ENCODE measurements at places on chromosomes 3 and 15.
A peak's percentile ranks its signal among the peaks of the same experiment; 100 is the strongest.

DNA sequence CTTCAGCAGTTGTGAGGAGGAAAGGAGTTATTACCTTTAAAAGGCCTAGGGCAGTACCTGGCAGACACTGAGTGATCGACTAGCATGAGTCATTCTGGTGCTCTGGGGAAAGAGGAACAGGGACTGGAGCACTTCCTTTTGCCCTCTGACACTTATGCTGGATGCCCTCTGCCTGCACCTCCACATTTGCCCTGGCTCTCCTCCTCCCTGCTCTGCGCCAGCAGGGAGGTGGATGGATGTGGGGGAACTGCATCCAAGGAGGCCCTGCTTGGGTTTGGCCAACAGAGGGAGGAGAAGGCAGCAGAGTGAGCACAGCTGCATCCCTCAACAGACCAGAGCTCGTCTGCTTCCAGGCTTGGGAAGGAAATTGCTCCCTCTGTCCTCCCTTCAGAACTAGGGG is 75.0 kb downstream of the SEMA5B start:
- DNase-seq, result no peak

- DNase-seq, result no peak
These were observed 53.7 kb downstream of the CGGBP1 start for GRCh38 chr3:88005066-88005465.

- no peak for DNase-seq
These were observed 336.2 kb downstream of the ERC2 start for GRCh38 chr3:56131974-56132590.

DNA sequence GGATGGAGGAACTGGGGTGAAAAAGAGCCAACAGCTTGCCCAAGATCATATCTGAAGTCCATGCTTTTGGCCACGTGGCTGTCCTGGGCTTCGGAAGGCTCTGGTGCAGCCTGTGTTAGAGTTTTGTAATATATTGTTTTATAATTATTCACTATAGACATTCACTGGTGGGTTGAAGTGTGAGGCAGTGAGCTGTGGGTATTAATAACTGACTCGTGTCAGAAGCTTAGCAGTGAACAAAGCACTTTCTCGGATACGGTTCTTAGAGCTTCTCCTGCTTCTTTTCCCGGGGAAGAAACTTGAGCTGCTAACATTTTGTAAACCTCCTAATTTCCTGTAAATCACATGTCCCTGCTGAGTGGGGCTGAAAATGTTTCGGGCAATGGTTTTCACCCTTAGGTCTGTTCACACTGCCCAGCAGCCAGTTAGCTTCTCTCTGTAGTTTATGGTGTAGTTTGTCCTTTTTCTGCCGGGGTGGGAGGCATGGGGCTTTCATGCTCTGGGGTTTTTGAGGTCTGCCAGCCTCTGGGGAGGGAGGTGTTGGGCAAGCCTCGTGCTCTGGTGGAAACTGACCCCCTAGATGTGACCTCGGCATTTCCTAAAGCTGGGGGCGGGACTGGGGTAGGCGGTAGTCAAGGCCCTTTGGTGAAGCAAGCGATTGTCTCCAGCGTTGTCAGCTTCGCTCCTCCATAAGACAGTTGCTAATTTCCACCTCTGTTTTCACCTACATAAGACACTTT is 1.7 kb downstream of the MRAS start:
- DNase-seq, result no peak

GRCh38 chr3:155815030-155815545 is 9.0 kb upstream of the C3orf33 start:
- DNase-seq, result no peak

GRCh38 chr3:79011821-79012529 is 755.8 kb downstream of the ROBO1 start:
- no peak for DNase-seq

DNA sequence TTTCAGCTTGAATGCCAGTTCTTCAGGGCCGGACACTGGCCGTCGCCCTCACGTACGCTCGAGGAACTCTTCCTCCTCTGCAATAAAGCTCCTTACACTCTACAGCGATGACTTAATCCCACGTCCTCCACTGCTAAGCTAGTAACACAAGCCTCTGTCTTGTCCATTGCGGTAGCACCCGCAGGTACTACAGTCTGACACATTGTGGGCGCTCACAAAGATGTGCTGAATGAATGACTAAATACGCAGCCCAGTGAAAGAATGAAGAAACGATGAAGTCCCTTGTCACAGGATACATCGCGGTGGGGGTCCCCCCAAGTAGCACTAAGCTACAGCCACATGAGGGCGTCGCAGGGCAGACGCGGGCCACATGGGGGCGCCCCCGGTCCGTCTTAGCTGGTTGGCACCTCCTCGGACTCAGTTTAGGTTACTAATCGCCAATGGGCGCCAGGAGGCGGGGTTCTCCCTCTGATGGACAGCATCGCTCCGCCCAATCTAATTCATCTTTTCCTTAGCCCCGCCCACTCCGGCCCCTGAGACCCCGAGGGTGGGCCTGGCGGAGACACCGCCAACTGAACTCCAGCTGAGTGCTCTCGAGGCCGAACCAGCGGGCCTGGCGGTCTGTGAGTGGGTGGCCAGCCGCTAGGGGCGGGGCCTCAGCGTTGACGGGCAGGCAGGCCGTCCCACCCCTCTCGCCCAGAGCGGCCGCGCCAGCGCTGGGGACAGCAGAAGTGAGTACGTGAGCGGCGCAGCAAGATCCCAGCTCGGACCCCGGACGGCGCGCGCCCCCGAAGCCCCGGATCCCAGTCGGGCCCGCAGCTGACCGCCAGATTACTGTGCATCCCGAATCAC is at the start of gene EPHB3:
TSS of gene EPHB3 (plus strand) at position 725 of the 852 bp plus-strand sequence. CDS start 451 bp downstream, outside the sequence.
- peak; percentile 80 for DNase-seq

- no peak for DNase-seq
These were observed 14.6 kb downstream of the NUDT16 start for GRCh38 chr3:131396170-131396569.

DNA sequence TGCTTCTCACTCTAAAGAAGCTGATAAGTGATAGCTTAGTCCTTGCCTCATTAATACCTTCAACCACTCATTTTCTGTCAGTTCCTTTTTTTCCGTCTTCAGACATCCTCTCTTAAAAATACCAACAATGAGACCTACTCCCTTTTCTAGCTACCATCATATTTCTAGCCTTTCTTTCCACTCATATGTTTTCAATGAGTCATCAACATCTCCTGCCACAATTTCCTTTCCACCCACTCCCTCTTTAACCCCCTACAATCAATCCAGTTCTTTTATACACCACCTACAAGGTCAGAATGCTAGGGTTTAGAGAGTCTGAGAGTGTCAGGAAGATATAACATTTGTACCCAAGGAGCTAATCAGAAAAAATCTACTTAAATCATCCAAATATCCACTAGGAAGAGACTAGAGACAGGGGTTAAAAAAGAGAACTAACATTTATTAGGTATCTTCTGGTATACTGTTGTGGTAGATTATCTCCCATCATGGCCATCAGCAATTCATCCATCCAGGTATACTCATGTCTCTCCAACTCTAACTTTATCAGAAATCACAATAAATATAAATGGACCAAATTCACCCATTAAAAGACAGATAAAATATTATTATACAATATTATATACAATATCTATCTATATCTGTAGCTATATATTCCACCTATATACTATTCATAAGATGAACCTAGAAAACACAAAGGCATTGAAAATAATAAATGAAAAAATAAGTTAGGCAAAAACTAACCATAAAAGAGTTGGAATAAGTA is 42.5 kb downstream of the MYLK start:
- DNase-seq, result no peak

DNA sequence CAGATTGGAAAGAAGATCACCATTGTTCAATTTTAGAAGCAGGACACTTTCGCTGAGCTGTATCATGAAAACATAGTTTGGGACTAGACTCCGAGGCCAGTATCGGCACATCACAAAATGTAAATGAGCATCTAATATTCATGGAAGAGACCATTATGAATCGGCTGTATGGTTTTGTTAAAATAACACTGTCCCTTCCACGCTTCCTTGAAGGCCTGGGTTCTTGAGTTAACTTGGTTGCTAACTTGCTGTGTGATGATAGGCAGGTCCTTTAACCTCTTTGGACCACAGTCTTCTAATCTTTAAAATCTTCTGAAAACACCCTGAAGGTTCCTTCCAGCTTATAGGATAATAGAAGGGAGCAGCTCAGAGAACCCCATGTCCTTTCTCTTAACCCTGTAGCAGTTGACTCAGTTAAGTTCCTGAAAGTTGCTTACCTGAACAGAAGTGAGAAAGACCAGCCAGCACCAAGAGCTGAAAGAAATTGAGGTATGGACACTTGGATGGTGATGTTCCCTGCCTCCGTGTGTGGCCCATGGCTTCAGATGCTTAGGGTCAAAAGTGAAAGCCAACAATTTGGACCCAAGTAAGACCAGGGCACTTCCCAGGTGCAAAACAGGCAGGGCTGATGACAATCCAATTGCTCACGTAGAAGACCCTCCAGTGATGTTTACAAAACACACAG is 2.1 kb downstream of the CD80 start:
- DNase-seq, result no peak

- DNase-seq, result no peak
These were observed 54.2 kb downstream of the CCDC54 start for GRCh38 chr3:107431246-107432012.

DNA sequence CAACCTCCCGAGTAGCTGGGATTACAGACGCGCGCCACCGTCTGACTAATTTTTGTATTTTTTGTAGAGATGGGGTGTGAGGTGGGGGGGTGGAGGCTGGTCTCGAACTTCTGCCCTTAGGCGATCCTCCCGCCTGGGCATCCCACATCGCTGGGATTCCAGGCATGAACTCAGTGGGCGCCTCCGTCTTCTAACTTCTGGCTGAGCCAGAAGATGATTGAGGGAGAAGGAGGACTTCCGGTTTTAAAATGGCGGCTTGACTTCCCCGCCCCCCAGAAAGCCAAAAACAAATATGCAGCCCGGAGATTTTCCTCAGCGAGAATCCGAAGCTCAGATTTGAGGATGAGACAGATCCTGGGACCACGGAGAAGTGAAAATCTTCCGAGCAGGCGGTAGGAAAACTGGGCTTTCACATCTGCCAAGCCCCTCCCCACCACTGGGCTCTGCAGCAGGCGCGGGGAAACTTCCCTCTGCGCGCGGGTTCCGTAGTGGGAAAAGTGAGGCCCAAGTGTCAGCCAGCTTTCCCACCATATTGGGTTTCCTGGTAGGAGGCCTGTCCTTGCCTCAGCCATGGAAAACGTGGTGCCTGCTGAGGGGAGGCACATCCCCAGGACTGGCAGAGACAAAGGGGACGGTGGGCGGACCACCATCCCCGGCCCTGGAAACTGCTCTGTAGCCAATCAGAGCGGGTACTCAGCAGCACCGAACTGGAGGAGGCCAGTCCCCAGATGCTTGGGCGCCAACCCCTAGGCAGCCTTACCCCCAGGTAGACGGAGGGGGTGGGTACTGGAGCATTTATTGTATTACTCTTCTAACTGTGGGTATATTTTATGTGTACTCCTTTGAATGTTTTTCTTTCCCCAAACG is 17.3 kb downstream of the CHST14 start:
- DNase-seq, result no peak

DNA sequence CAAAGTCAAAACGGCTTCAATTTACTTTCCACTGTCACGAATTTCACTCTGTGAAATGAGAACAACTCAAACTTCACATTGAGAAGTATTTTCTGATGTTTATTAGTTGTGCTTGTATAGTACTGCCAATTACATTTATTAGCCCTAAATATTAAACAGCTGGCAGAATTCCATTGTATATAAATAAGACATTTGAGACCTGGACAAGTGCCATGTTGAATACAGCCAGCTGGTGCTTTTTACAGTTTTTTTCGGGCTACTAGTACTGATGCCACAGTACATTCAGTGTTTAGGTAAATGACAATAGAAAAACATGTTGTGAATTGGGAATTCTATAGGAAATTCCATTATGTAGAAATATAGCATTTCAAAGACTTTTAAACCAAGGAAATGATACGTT is 79.0 kb downstream of the EPHA3 start:
- DNase-seq, result no peak

GRCh38 chr15:71659730-71660067 is 150.7 kb upstream of the NR2E3 start:
- no peak for DNase-seq

- no peak for DNase-seq
These were observed 10.9 kb downstream of the STRIT1 start for GRCh38 chr3:155282385-155283091.

DNA sequence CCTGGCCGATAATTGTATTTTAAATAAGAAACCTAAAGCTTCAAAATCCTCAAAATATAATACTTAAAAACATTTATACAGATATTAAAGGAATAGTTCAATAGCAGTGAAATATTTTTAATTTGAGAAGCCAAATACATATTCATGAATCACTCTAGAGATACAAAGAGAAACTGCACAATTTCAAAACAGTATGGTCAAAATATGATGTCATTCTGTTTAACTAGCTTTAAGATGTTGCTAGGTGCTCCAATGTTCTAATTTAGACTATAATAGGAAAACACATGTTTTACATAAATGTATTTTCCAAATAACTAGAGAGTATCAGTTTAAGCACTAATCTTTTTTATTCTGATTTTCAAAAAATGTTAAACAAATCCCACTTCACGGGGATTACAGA is 10.3 kb upstream of the NRROS start:
- no peak for DNase-seq

GRCh38 chr15:67240235-67241131 is 14.0 kb downstream of the AAGAB start:
- no peak for DNase-seq

DNA sequence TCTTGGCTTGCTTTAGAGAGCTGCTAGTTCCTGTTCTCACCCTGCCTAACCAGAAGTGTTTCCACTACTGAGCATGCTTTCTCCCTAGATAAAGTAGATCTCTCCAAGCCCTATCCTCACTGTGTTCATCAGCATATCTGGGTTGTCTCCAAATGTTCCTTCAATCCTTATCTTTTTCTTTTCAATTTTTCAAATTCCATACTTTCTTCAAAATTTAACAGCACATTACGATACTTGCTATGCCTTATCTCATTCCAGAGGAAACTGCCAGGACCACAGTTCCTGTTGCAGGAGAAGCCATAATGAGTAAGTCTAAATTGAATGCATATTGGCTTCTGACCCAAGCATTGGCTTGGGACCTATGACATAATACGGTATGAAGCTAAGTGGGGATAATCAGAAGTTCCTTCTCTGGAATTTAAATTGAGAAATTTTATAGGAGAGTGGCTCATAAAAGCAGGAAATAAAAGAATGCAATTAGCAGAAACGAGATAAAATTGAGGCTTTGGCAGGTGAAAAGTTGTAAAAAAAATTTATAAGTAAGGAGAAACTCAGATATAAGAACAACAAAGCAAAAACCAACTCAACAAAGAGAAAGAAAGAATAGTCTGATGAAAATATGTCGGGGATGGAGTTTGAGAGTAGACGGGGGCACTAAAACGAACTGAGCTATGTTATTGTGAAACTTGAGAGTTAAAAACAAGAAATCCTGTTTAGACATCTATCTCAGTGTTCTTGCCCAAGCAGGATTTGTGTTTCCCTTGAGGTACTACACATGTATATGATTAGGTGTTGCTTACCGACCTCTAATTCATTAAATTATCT is 631.7 kb upstream of the CCDC54 start:
- DNase-seq, result no peak

GRCh38 chr3:147089286-147089685 is 317.1 kb downstream of the ZIC4 start:
- DNase-seq, result no peak

DNA sequence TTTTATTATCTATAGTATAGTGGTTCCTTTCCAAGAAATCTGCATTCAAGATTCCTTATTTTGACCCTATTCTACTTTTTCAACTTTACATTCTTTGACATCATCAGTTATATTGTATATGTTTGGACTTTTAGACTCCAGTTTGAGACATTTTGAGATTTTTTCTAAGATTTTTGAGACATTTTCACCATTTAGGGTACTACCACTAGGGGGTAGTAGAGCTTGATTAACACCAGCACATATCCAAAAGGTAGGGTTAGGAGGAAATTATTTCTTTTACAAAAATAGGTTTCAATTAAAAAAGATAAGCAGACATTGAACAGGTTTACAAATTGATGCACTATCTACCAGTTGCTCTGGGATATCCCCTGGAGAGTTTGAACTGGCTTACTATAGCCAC is 262.5 kb downstream of the SCAPER start:
- DNase-seq, result no peak
